Germinal center (tissue), 1 donor: ENCODE measurements at places on chromosomes 11 and 22.

DNA sequence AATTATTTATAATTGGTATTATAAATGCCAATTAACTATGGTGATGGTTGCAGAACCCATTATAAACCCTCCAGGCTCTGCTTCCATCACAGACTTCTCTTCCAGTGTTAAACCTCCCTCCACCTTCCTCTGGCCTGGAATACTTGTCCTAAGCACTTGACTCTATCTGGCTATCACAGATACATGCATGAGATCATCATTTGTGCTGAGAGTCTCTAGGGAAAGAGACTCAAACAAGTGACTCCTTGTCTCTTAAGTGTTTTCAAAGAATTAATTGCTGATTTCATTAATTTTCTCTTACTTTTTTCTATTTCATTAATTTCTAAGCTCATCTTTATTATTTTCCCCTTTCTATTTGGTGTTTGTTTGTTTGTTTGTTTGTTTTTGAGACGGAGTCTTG is 29.1 kb downstream of the RTL6 start:
- no peak for DNase-seq

GRCh38 chr11:36402568-36403170 is 106.6 kb downstream of the PRR5L start:
- no peak for DNase-seq

DNA sequence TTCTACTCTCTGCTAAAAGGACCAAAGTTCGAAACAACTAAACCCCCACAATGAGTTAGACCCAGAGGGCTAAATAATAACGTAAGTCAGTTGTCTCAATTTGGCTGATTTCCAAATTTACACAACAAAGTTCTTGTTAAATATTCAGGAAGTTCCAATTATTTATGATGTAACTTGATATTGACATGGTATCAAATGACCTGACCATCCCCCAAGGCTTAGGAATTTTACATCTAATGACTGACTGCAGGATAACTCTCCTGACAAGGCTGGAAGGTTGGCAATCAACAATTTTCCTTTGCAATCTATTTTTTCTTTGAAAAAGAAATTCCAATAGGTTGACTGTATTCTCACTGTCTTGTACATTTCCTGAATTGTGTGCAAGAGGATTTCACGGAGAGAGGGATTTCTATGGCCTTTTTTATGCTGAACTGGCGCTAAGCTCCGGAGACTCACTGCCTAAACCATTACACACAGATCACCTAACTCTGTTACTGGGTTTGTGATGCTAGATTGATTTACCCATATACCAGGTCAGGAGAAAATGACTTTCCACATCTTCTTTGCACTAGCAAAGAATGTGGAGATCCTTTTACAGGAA is 9.6 kb upstream of the CDON start:
- no peak for DNase-seq

DNA sequence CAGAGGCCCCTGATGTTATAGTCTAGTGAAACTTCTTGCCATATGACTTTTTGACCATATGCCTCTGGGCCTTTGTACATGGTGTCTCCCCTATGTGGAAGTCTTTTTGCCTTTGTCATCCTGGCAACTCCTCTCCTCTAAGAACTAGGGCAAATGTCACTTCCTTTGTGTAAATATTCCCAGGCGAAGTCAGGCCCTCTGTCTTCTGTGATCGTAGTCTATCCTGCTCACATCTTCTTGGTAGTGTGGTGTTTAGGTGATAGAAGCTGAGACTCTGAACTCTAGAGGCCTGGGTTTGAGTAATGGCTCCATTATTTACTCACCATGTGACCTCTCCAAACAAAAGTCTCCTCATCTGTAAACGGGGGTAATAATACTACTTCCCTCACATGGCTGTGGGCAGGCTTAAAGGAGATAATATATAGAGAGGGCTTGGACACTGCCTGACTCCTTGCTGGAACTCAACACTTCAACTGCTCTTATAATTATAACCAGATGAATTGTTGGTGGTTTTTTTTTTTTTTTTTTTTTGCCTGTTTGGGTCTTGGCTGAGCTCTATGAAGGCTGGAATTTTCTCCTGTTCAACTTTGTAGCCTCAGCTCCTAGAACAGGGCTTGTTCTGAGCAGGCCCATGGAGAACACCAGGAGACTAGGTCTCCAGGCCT is 43.8 kb downstream of the INSC start:
- no peak for DNase-seq

GRCh38 chr22:47196166-47196849 is 433.9 kb downstream of the TBC1D22A start:
- DNase-seq, result no peak

DNA sequence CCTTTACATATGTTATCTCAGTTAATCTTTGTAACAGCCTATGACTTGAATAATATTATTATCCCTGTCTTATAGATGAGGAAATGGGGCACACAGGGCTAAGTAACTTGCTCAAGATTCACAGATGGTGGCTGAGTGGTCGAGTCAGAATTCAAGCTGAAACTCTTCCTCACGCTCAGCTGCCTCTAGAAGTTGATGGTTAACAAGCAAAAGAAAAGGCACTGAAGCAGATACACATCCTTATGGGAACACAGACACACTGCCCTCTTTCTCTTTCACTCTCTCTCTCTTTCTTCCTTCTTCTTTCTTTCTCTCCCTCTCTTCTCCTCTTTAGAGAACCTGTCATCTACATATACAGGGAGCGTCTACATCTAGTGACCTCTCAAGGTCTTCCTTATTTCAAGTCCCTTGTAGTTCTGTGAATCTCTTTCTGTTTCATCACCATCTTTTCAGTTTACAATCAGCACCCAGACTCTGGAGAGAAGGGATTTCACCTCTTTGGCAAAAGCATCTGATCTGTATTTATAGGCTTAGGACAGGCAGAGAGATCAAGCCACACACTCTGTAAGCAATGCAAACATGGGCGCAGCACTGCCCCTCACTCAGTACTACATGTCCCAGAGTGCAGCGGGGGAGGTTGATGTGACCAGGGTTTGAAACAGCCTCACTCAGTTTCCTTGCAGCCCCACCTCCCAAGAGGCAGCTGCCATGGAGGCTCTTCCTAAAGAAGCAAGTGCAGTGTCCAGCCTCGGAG is 75.7 kb downstream of the GRAMD1B start:
- DNase-seq, result no peak

- DNase-seq, result no peak
Observed at GRCh38 chr11:101442171-101442570, 141.6 kb downstream of the TRPC6 start.

DNA sequence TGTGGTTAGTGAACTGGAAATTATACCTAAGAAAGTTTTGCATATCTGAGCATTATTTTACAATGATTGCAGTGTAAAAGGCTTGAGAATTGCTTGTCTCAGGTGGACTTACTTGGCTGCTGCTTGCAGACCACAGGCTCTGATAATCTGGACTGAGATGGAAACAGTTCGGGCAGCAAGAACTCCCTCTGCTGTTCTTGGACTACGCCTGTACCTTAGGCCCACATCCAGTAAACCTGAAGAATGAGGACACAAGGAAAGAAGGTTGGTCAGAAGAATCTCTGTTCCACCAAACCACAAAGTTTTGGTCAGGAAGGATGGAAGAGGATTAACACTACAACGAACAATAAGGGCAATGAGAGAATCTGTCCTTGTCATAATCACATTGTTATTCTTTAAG is 80.1 kb downstream of the C2CD3 start:
- no peak for DNase-seq

DNA sequence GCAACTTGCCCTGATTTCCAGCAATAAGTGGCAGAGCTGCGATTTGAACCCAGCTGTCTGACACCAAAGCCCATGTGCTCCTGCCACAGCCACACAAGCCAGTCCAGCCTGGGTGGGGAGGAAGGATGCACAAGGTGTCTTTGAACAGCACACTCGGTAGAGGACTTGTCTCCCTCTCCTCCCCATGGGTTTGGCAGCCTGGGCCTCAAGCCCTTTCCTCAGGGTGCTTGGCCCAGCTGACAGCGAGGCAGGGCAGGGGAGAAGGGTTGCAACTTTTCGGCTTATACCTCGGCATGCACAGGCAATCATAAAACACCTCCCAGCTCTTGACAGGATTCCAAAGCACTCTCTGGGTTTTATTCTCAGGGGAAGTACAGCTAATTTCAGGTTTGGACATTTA is 19.3 kb downstream of the ASPHD2 start:
- no peak for DNase-seq

- no peak for DNase-seq
Observed at GRCh38 chr11:24324211-24324610, 172.6 kb upstream of the LUZP2 start.

GRCh38 chr11:119175493-119176077 is 7.1 kb downstream of the NLRX1 start:
- DNase-seq, result no peak

DNA sequence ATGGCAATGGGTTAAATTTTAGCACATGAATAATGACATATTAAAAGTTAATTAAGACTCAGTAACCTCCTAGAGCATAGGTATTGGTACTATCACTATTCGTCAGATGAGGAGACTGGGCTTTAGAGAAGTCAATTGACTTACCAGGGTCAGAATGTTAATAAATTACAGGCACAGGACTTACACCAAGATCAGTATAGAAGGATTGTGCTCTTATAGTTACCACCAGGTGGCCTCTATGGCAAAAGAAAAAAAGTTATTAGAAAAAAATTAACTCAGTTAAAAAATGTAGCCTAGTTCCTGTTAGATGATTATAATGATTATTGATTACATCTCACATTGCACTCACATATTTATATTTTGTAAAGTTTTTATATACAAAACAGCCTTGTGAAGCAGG is 1163.7 kb downstream of the FAM181B start:
- no peak for DNase-seq

DNA sequence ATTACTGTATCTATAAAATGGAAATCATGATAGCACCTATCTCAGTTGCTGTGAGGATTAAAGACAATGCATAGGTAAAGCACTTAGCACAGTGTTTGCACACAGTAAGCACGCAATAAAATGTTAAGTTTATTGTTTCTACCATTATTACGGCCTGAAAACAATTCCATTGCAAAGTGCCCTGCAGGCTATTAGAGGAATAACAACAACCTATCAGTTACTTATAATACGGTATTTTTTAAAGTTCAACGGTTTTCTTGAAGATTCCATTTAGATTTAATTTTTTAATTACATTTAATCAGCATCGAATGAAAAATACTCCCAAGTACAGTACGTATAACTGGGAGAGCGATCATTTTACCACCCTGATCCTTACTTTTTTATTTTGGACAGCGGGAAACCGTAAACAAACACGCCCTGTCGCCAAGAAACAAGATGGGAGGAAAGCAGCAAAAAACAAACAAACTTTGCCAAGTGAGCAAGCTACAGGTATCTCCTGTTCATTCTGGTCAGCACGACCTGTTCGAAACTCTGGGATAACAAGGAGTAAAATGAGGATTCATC is 893 bp downstream of the SLC36A4 start:
- DNase-seq, result peak; percentile 8

DNA sequence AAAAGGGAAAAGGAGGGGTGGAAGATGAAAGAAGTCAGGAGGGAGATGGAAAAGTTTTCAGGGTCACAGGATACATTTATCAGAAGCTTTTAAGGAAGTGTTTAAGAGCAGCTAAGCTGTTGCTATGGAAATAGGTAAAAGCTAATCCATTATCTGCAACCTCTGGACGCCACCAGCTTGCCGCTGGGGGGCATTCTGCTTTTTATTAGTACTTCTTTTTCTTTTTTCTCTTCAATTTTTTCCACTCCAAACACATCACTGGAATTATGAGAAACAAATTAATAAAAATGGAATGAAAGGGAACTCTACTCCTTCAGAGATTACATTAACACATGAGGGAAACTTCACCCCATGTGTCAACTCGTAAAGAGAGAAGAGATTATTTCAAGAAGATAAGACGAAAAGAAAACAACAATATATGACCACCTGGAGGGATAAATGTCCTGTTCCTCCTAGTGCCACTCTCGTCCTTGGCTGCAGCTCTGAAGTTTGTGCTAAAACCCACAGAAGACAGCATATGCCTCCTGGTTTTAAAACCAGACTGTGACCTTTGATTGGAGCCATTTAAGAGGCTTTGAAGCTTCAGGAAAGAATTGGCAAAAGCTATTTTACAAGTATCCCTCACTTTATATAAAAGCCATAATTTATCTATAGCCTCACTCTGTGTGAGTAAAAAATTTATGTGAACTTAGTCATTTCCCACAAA is 972.8 kb downstream of the OPCML start:
- DNase-seq, result no peak

- DNase-seq, result no peak
Observed at GRCh38 chr11:10597877-10598351, 29.4 kb upstream of the LYVE1 start.

DNA sequence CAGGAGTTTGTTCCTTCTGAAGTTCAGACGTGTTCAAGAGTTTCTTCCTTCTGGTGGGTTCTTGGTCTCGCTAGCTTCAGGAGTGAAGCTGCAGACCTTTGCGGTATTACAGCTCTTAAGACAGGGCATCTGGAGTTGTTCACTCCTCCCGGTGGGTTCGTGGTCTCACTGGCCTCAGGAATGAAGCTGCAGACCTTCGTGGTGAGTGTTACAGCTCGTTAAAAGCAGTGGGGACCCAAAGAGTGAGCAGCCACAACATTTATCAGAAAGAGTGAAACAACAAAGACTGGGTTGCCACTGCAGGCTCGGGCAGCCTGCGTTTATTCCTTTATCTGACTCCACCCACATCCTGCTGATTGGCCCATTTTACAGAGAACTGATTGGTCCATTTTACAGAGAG is 373.1 kb downstream of the ETS1 start:
- DNase-seq, result no peak

GRCh38 chr11:71238941-71239340 is 13.4 kb downstream of the SHANK2 start:
- DNase-seq, result no peak

DNA sequence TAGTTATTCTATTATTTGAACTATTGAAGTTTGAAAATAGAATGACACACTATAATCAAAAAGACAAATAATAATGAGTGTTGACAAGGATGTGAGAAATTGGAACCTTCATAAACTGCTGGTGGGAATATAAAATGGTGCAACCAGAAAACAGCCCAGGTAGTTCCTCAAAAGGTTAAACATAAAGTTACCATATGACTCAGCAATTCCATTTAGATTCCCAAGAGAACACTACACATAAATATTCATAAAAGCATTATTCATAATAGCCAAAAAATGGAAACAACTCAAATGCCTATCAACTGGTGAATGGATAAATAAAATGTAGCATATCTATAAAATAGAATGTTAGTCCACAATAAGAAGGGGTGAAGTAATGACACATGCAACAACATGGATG is 21.7 kb downstream of the CCDC73 start:
- no peak for DNase-seq

- DNase-seq, result no peak
Observed at GRCh38 chr22:48004038-48004437, 1241.6 kb downstream of the TBC1D22A start.

- no peak for DNase-seq
Observed at GRCh38 chr22:48828688-48829087, 999.0 kb downstream of the BRD1 start.

DNA sequence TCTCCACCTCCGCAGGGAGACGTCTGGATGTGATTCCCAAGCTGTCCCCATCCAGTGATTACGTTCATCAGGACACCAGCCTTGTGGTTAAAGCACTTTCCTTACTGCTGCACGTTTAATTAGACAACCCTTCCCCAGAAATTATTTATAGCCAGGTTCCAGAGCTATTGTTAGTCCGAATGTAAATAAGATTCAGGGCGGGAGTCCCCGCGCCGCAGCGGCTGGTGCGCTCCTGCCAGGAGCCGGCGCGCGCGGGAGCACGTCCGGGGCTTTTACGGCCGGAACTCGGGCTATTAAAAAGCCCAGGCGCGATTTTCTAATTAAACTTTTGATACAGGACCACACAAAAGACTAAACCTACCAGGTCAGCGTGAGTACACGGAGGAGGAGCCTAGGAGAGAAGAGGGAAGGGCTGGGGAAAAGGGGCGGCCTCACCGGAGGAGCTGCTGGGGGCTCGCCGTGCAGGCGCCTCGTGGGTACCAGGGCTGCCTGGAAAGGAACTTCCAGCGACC is 538.3 kb downstream of the OPCML start:
- no peak for DNase-seq
